ENCODE measurements at places on chromosomes 2 and 18.

- DNase-seq = peak; percentile 43
Observed at GRCh38 chr2:241965931-241966412, 96.4 kb downstream of the RTP5 start.

- no peak for DNase-seq
Observed at GRCh38 chr2:223264541-223265193, 212.7 kb downstream of the KCNE4 start.

DNA sequence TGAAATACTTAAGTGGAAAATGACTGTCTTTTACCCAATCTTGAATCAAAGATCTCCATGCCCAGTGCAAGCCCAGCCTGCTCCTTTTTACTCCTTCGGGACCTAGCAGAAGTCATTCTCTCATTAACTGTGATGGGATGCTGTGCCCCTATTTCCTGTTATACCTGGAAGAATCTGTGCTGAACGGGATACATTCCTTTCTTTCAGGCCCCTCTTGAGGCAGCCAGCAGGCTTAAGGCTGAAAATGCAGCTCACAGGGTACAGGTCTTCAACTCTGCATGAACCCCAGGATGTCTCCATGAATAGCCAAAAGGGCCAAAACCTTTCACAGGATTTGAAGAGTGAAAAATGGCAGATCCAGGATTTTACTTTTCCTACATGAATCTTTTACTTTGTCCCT lies 784.8 kb upstream of the KLHL29 start:
- DNase-seq = no peak

- DNase-seq = no peak
Observed at GRCh38 chr2:110783196-110783873, 51.0 kb downstream of the ACOXL start.

DNA sequence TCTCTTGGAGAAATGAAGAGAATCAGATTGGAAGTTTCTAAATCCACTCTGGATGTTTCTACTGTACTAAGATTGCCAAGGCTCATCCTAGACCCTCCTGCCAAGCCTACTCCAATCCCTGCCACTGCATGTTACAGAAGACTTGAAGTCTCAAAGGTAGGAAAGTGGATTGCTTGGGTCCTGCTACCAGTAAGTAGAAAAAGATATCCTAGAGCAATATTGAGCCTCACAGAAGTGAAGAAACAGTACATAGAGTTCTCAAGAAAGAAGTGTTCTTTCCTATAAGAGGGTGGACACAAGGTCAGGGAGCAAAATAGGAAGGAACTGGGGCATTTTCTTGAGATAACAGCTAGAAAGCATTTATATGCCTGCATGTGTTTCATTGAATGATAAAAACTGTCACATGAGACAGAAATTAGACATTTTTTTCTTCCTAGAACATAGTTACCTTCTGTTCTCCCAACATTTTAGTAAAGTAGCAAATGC lies 232.9 kb downstream of the RBM43 start:
- DNase-seq = no peak

DNA sequence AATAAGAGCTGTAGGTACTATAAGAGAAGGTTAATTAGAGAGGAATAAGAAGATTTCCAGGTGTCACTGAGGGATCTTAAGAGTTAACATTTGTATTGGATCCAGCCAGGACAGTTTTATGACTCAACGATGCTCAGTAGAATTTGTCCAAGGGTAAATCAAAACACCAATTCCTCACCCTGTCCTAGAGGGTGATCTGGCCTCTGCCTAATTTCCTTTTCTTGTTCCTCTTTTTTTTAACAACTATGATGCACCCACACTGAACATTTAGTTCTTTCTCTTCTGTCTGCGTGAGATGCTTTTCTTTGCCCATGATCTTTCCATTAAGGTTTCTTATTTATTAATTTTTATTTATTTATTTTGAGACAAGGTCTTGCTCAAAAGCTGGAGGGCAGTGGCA lies 92.0 kb downstream of the PMS1 start:
- DNase-seq = no peak

GRCh38 chr2:2188941-2189340 lies 142.1 kb downstream of the MYT1L start:
- no peak for DNase-seq

DNA sequence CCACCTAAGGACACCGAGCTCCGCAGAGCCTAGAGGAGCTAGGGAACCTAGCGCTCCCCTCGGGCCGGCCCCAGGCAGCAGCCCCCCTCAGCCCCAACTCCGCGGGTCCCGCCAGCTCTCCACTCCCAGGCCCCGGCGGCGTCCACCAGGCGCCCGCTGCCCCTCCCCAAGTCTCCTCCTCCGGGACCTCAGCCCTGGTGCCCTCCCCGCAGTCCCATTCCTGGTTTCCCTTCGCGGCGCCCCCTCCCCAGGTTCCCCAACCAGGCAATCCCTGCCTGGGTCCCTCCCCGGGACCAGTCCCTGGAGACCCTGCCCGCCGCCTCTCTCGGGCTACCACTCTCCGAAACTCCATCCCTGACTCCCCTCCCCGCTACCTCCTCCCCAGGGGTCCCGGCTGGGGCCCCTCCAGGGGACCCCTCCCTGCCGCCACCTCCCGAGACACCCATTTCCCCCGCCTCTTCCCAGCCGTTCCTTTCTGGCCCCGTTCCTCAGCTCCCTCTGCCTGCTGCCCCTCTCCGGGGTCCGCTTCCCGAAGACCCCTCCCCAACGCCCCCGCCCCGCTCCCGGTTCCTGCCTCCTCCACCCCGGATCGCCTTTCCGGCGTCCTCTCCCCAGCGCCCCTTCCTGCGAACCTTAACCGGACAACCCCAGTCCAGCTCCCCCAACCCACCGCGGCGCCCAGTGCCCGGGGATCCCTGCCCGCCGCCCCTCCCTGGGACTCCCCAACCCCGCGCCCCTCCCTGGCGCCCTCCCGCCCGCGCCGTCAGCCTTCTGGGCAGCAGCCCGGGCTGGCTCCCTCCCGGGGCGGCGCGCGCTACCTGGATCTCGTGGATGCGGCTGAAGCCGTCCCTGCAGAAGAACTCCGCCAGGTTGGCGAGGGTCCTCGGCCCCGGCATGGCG lies 678 bp downstream of the CYP27C1 start:
- no peak for DNase-seq

- no peak for DNase-seq
Observed at GRCh38 chr18:59459369-59460071, 100.5 kb upstream of the LMAN1 start.

- DNase-seq = no peak
Observed at GRCh38 chr2:210027608-210028007, 25.2 kb downstream of the RPE start.

DNA sequence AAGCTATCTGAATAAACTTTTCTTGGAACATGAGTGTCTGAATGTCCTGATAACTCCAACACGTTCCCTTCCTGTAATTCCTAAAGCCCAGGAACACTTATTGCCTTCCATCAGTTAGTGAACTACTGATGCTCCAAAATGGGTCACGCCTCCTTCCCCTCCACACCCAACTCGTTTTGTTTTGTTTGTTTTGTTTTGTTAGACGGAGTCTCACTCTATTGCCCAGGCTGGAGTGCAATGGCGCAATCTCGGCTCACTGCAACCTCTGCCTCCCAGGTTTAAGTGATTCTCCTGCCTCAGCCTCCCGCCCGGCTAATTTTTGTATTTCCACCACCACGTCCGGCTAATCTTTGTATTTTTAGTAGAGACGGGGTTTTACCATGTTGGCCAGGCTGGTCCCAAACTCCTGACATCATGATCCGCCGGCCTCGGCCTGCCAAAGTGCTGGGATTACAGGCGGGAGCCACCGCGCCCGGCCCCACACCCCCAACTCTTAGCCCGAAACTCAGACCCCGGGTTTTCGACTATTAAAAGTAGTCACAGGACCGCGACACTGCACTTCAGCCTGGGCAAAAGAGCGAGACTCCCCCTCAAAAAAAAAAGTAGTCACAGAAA lies 774 bp downstream of the IER3IP1 start:
- DNase-seq = no peak

- peak; percentile 37 for DNase-seq
Observed at GRCh38 chr2:152694161-152694661, 23.1 kb downstream of the PRPF40A start.

DNA sequence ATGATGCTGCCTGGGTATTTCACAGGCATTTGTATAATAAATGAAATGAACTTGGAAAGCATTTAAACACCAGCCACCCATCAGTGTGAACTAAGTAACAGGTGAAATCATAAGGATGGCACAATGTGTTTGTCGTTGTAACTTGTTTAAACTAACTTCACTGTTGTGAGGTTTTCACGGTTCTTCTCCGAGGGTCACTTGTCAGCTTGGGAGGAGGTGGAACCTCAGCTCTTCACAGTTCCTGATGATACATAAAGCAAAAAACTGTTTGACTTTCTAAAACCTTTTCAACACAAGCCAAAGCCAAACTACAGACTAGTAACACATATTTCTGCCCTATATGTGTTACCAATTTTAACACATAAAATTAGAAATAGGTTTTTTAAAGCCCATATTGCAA lies 13.1 kb downstream of the TMEM18 start:
- DNase-seq = no peak

GRCh38 chr2:24658531-24659202 lies 134.5 kb downstream of the PTRHD1 start:
- DNase-seq = no peak

DNA sequence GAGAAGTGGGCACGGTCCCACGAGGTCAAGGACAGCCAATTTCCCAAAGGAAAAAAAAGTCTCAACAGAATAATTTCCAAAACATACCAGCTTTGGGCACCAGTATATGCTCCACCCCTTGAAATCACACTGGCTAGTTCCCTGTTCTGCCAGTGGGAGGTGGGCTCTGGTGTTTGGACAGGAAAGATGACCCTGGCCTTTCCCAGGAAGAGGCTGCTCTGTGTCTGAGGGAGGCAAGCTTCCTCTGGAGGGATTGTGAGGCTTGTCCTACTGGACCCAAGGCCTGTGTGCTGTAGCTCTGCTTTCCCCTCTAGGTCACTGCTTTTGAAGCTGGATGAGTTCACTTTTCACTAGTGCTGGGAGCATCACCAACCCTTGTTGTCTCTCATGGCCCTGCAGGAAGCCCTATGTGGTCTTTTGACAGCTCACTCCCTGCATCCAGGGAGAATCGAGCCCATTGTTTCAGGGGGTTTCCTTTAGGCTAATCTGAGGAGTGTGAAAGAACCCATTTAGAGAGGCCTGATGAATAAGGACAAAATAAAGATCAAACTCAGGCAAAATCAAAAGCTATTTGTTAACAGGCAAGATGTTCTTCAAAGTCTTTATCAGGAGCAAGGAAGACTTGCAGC lies 36.3 kb downstream of the CXCR4 start:
- DNase-seq = no peak

- peak; percentile 35 for DNase-seq
Observed at GRCh38 chr2:12709207-12709522, 7.6 kb upstream of the TRIB2 start.

DNA sequence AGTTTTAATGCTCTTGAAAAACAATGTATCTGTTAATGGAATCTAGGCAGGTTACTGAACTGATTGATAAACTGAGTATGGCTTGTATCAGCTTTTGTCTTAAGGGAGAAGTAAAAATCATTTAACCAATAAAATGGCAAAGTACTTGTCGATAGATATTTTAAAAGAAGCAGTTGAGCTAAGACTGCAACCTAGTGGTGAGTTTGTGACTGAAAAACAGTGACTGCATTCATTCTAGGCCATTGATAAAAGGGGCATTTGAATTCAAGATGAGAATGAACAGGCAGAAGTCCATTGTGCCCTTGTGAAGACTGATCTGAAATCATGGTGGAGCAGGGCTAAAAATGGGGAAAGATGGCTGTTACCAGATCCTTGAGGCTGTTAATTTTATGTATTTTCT lies 59.4 kb upstream of the MSTN start:
- no peak for DNase-seq

DNA sequence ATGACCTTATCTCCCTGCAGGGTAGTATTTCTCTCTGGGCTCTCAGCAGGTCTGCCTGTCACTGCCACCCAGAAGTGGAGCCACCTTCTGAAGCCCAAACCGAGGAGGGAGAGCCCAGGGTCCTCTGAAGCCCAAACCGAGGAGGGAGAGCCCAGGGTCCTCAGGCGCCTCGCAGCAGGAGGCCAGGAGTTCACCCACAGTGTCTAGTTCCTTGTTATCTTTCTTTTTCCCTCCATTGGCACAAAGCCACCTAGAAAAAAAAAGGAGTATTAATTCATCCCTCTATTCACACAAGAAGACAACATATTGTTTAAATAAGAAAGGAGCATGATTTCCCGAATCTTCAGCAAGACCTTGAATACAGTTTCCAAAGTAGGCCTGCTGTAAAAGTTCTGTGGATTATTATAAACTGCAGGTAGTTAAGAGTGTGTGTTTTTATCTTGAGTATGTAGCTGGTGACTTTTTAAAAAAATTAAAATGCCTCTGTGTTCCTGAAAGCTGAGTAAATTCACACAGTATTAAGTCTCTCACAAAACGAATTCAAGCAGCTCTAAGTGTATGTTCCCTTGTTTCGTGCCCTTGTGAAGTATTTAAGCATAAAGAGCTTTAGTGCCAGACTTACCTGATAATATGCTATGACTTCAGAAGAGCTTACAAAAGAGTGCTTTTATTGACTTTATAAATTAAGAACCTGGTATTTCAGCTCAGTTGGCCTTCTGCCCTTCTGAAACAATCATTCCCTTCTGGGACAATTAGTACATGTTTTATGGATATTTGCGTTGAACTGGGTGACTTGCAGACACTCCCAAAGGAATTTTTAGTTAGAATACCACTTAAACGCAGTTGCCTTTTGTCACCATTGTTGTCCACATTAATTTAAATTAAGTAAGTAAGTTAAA lies 11.7 kb upstream of the GRHL1 start:
- DNase-seq = no peak

DNA sequence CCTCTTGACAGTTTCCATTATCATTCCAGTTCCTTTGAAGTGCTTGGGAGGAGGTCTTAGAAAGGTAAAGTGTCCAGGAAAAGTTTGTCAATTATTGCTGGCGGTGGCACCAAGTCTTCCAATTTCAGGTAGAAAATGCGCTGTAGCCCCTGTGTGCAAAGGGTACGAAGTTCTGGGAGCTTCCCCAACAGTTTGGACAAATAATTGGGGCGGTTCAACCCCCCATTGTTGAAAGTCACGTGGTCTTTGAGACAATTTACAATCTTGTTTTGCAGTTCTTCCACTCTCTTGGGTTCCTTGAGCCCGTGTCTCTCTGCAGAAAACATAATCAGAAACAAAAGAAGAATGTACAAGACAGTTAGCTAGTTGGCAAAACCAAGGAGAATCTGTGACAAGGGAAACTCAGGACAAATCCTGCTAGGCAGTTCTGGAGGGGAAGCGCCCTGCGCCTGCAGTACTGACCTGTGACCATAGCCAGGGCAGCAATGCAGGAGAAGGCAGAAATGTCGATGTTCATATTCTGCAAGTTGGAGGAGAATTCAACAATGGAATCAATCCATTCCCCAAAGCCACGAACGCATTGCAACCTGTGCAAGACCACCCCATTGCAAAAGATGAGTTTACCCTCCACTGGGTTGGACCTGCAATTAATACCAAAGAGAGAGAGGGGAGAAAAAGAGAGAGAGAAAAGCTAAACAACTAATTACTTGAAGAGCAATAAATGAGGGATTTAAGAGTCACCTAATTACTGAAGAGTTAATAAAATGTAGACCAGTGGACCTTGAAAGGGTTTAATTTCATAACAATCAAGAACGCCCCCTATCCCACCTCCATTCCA lies 6.6 kb downstream of the NR4A2 start:
- DNase-seq = peak; percentile 18

GRCh38 chr18:69250305-69251151 lies 150.2 kb upstream of the DOK6 start:
- no peak for DNase-seq

- DNase-seq = no peak
Observed at GRCh38 chr18:76259096-76259495, 235.9 kb downstream of the ZNF516 start.

GRCh38 chr2:2827761-2828221 lies 496.7 kb upstream of the MYT1L start:
- DNase-seq = no peak
